ENCODE measurements at places on chromosomes 7 and 10.

DNA sequence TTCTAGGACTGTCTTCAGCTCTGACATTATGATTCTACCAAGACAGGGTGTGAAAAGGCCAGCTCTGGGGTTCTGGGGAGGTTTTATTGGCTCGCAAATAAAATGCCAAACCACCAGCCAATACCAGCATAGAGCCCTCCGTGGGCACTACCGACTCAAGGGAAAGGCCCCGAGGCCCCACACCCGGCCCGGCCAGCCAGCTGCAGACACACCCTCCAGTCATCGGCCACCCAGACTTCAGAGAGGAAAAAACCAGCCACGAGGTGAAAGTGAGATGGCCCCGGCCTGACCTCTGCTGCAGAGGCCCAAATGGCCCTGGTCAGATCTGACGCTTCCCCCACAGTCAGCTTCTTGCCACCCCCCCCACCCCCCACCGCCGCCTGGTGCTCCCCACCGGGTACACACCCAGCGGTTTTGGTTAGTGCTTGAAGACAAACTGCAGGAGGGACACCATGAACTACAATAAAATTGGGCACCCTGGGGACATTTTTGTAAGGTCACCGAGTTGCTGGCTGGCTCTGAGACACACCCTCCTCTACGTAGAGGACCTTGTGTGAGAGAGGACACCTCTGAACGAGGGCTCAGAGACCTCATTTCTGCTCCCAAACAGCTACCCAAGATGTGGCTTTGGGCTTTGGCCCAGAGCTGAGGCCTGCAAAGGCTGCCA is 79.9 kb downstream of the PRKAG2 start:
- DNase-seq: no peak

GRCh38 chr7:91787931-91788330 is 92.6 kb downstream of the MTERF1 start:
- no peak for DNase-seq

GRCh38 chr7:151742713-151743480 is 134.0 kb downstream of the PRKAG2 start:
- DNase-seq: no peak

DNA sequence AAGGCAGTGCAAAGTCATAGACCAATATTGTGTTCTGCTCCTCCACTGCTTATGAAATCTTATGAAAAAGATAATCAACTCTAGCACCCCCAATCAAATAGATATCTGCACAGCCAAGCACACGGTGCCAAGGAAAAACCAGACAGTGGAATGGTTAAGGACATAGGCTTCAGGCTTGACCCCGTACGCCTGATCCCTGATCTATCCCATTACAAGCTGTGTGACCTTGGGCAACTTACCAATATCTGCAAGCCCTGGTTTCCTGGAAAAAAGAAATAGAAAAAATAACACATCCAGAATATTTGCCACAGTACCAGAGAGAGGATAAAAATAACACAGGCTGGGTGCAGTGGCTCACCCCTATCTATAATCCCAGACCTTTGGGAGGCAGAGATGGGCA is 56.9 kb downstream of the GRB10 start:
- no peak for DNase-seq

GRCh38 chr7:7271094-7271874 is 88.9 kb downstream of the C1GALT1 start:
- no peak for DNase-seq
